ENCODE measurements at places on chromosomes 2 and 18.

GRCh38 chr2:43307973-43308372, 81.6 kb upstream of the ZFP36L2 start:
- DNase-seq, result no peak

- no peak for DNase-seq
These were observed 38.7 kb upstream of the MEX3C start for GRCh38 chr18:51236225-51236624.

GRCh38 chr18:48161911-48162698, 231.6 kb upstream of the SMAD2 start:
- no peak for DNase-seq

DNA sequence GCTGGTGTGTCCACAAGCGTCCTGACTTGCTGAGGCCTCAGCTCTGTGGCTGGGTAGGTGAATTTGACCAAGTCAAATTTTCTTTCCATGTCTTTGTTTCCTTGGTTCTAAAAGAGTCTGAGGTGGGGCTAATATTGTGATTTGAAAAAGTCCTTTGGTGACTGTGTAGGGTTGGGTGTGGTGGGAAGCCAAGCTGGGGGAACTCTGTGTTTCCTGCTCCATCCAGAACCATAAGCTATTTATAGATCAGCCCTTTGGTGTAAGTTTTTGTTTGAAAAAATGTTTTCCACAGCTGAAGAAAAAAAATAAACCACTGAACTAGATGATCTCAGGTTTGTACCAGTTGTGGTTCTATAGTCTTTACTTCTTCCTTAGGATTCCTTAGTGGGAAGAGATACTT, 462.7 kb downstream of the TGIF1 start:
- DNase-seq, result no peak

DNA sequence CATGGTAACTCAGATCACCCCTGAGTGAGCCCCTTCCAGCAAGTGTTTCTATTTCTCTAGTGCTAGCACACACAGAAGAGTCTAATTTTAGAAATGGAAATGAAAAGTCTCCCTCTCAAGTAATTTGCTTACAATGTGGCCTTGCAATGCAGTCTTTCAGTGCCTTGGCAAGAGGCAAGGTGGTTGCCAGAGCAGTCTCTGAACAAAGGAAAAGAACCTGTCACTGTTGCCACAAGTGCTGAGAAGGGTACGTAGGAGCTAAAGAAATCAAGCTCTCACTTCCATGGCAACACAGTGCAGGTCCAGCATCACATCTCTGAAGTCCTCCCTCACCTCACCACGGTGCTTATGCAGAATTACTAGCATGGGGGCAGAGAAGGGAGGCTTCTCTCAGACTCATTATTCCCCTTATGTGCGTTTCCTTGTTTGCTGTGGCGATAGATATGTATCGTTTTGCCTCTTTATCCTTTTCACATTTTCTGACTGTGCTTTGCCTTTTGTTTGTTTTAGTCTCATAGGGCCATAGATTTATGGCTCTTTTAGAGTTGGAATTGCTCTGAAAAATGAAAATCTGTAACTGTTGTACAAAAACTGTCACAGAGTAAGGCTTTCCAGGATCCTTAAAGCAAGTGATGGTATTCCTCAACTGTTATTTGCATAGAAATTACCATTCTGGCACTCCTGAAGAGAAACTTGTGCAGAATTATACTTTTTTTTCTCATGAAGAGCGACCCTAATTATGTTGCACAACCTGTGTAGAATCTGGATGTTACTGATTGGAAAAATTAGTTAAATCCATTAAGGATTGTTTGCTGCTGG, 164.8 kb downstream of the CCDC85A start:
- DNase-seq, result no peak

- no peak for DNase-seq
These were observed 303.2 kb downstream of the MYCN start for GRCh38 chr2:16243411-16243996.

DNA sequence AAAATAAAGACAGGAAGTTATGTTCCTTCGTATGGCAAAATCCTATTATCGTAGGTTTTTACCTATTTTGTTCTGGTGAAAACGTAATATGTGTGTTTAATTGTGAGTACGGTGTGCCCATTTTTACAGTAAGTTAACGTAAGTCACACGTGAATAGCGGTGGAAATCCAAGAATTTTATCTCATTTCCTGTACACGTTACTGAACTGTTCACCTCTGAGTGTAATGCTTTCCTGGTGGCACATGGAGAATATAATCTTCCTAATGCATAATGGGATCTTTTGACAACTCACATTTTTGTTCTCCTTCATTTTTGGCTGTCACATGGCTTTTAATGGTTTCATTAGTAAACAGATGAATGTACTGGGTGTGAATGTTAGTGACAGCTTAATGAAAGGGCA, 28.2 kb downstream of the BCL2L11 start:
- DNase-seq, result no peak

DNA sequence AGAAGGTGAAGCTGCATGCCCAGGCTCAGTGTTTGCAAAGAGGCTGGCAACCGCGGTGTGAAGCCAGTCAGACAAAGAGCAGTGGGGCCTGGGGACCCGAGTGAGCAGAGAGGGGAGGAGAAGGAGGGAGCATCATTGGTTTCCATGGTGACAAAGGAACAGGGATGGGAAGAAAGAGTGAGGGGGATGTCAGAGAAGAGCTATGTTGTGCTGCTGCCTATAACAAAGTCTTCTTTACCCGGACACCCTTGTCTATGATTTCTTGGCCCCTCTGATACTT, 14.5 kb downstream of the TMEM247 start:
- no peak for DNase-seq

GRCh38 chr2:115165529-115166109, 723.2 kb downstream of the DPP10 start:
- peak; percentile 6 for DNase-seq

- DNase-seq, result no peak
These were observed 67.8 kb downstream of the SRBD1 start for GRCh38 chr2:45543257-45543656.

GRCh38 chr2:206086716-206087350, 859 bp upstream of the INO80D start:
- DNase-seq, result no peak

DNA sequence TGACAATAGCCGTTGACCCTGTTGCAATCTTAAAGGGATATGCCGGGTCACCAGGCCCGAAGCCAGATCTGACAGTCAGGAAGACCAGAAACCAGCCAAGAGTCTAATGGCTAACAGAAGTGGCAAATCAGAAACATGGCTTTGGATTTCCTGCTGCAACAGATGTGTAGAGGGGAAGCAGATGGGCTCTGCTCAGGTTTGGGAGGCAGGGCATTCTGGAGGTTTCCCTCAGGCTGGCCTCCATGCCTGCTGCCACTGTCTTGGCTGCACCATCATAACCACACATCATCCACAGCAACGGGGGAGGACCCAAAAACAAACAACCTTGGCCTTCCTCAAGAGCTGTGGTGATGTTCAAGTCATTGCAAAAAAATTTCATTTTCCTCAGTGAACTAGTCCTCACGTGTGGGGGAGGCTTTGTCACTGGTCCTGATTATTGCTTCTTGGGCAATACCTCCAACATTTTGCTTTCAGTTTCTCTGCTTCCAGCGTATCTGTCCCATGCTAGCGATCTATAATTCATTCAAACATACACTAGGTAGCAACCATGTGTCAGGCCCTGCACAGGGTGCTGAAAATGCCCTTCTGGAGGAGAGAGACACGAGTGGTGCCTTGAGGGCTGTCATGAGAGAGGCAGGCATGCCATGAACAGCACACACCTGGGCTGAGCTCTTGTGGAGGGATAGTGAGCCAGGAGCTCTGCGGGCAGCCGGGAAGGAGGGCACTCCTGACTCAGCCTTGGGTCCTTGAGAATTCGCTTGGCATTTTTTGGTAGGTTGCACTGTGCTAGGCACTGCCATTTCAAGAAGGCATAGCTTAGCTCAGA, 48.2 kb upstream of the LGALSL start:
- DNase-seq, result no peak

DNA sequence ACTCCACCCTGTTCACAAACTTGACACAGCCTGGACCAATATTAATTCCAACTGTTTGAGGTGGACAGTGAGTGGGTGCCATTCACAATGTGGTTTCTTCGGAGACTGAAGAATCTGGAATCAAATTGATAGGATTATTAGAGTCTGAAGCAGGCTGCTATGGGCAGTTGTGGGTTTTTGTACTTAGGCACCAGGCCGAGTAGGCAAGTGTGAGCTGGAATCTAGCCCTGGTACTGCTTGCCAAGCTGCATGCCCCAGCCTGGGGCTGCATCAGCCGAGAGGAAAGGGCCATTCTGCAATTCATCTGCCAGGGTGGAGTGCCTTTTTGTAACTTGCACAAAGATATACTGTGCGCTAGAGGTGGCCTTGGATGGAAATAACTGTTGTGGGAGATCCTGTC, 654.7 kb upstream of the FANCL start:
- DNase-seq, result no peak

DNA sequence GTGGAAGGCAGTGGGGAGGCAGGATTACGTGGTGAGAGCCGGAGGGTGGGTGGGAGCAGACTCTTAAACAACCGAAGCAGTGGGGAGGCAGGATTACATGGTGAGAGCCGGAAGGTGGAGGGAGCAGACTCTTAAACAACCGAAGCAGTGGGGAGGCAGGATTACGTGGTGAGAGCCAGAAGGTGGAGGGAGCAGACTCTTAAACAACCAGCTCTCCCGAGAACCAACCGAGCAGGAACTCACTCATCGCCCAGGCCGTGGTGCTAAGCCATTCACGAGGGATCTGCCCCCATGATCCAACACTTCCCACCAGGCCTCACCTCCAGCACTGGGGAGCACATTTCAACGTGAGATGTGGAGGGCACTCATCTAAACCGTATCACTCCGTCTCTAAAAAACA, 87.7 kb downstream of the RTP5 start:
- DNase-seq, result no peak

DNA sequence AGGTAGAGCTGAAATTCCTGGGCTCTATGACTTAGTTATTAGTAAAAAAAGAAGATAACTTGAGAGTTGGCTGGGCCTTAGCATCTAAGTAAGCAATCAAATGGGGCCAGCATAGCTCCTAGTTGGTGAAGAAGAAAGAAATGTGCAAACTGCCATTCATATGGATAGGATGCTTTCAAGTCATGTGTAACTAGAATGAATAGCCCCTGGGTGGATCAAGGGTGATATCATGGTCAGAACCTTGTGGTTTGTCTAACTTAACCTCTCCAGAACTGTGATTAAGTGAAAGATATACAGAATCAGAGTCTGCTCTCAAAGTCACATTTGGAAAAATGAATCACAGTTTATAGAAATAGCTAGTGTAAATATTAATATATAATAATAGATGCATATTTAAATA, 198.7 kb upstream of the DTNA start:
- no peak for DNase-seq

- no peak for DNase-seq
These were observed 493.2 kb downstream of the PID1 start for GRCh38 chr2:228777855-228778355.

- no peak for DNase-seq
These were observed 874 bp downstream of the NDUFAF7 start for GRCh38 chr2:37232131-37232933.
